WTC11 (cell line): ENCODE measurements at places on chromosomes 13 and 19.
A peak's percentile ranks its signal among the peaks of the same experiment; 100 is the strongest.

DNA sequence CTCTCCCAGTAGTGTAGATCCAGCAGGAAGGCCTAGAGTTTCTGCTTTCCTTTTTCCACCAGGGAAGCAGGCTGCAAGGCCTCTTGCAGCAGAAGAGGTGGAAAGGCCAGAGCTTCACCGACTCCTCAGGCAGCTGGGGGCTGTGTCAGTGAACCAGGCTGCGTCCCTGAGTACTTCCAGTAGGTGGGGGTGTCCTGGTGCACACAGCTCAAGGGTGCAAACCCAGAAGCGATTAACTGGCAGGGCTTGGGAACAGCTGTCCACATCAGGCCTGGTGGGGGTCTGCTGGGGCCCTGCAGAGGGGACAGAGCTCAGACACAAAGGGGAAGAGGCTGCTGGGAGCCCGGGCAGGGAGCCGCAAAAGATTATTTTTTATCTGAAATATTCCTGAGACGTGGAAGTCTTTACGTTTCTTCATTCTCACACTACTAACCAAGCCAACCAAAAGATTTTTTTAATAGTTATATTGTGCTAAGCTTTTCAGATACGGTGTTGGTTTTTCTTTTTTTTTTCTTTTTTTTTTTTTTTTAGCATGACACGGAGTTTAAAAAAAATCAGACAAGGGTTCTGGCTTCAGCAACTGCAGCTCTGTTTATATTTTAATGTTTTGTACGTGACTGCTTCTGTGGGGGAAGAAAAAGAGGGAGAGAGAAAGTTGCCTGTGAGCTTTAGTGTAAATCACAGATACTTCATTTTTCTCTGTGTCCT lies 11.0 kb downstream of the TSHZ3 start:
- DNase-seq = peak; percentile 79

GRCh38 chr13:43315522-43315921 lies 292.1 kb downstream of the DNAJC15 start:
- no peak for DNase-seq

- no peak for DNase-seq
Observed at GRCh38 chr13:74678308-74678965, 544.2 kb upstream of the KLF12 start.

DNA sequence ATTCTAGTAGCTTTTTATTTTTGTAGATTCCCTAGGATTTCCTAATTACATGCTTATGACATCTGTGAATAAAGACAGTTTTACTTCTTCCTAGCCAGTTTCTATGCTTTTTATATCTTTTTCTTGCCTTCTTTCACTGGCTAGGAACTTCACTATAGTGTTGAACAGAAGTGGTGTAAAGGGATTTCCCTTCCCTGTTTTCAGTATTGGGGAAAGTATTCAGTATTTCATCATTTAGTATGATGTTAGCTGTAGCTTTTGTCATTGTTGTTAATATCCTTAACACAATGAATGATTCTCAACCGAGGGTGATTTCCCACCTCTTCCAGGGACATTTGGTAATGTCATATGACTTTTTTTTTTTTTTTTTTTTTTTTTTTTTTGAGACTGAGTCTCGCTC lies 77.3 kb downstream of the SLC6A16 start:
- DNase-seq = no peak

- DNase-seq = no peak
Observed at GRCh38 chr13:60981407-60981806, 434.2 kb downstream of the PCDH20 start.

DNA sequence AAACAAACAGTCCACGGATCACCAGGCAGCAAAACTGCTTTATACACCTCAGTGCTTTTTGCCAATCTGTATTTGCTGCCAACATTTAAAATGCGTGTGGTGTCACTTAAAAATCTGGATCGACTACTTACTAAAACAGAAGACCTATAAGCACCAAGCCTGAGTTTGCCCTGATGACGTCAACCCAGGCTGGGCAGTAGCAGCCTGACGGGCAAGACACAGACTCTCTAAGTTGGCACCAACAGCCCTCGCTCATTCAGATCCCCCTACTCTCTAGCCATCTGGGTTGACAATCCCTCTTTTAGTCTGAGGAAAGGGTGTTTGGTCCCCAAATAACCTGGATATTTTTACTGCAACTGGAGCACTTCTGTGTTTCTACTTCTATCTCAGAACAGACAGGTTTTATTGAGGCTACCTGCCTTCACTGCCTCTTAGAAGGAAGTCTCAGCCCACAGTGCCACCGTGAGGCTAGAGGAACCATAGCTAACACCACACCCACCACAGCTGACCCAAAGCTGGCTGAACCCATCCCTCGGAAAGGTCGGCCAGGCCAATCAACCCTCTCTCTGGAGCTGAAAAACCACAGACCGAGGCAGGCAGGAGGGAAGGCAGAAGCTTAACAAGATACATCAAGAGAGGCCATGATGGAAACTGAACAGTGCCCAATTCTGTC lies 6.9 kb downstream of the SUGP2 start:
- no peak for DNase-seq

DNA sequence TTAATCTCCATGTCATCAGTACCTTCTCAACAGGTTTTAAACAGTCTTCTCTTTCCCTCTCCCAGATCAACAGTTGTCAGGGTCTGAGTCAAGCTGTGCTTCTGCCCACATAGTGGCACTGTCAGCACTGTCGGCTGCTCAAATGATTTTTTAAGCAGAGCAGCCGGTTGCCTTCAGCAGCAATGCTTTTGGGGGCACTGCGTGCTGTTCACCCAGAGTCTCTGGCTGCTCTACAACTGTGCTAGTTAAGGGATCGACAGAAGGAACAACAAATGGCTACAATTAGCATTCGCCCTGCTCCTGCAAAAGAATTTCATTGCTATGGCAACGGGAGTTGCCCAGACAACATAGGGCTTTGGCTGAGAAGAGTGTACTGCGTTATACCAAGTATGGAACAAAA lies 412.9 kb downstream of the DIAPH3 start:
- DNase-seq = peak; percentile 49

DNA sequence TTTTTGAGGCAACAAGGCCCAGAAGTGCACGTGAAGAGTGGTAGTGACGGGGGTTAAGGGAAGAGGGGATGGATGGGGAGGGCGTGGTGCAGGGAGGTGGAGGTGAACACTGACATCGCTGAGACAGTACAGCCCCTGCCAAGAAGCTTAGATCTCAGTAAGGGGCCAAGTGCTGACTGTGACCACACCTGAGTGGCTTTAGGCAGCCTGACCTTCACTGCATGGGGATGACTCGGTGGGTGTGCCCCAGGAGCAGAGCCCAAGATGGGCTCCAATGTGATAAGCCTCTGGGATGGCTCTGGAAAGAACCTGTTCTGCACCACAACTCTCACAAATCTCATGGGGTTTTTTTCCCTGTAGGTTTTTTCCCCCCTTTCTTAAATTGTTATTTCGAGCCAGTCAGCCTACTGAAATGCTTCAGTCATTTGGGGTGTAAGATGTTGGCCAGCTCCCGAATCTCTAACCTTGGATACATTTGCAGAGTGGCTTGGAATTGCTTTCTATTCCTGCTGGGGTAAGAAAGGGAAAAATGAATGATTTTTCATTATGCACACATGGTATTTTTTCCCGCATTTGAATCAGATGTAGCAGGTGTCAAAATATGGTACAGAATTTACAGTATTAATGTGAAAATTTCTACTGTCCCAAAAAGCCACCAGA lies 165.0 kb downstream of the TM9SF2 start:
- no peak for DNase-seq

DNA sequence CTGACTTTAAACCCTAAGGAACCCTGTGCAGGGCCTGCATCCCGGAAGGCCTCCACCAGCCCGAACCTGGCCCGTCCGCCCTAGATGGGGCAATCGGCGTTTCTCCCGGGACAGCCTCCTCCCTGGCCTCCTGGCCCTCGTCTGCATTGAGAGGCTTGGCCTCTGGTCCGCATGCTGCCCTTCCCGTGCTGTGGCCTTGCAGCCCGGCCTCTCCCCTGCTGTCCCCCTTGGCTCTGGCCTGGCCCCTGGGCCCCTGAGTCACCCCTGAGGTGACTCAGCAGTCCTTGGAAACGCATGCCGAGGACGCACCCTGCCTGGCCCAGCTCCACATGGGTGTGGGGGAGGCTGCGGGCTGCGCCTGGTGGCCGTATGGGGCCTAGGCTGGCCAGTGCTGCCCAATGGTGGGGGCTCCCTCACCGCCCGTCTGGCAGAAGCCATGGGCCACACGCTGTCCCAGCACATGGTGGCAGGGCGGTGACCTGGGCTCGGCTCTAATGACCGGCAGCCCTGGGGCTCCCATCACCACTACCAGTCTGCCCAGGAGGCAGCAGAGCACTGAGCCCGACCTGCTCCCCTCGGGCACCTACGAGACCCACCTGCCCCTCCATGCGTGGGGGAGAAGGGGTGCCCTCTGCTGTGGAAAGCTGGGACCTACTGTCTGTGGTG lies 25.7 kb downstream of the SH3GL1 start:
- no peak for DNase-seq

- DNase-seq = no peak
Observed at GRCh38 chr13:19056984-19057490, 124.6 kb downstream of the TUBA3C start.

GRCh38 chr19:4550479-4551050 lies 8.9 kb downstream of the SEMA6B start:
- no peak for DNase-seq

- DNase-seq = no peak
Observed at GRCh38 chr13:77545626-77546412, 10.3 kb downstream of the SCEL start.

- DNase-seq = no peak
Observed at GRCh38 chr13:24066405-24067295, 93.9 kb upstream of the SPATA13 start.

GRCh38 chr13:21045100-21045499 lies 16.3 kb downstream of the LATS2 start:
- no peak for DNase-seq

- no peak for DNase-seq
Observed at GRCh38 chr19:32269831-32270230, 75.6 kb upstream of the ZNF507 start.

DNA sequence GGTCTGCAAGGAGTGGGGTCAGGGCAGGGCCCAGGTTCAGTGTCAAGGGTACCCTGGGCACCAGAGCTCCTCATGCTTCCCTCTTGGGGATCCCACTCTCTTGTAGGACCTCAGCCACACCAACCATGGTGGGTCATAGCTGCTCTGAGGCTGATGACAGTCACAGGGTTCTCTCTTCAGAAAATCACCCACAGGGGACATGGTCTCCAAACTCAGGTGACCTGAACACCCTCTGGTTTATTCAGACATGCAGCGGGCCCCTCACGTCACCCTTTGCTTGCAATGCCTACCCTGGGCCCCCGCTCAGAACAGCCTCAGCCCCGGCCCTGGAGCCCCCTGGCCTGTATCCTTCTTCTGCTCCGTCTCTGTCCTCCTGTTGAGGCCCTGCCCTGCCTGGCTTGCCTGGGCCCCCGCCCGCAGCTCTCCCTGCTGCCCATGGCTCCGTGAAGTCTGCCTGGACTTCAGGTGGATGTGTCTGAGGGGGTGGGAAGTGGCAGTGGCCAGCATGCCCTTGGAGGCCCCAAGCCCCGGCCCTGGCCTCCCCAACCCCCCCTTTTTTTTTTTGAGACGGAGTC lies 20.4 kb downstream of the CHERP start:
- DNase-seq = no peak

GRCh38 chr13:99659226-99659625 lies 158.0 kb downstream of the TM9SF2 start:
- no peak for DNase-seq

DNA sequence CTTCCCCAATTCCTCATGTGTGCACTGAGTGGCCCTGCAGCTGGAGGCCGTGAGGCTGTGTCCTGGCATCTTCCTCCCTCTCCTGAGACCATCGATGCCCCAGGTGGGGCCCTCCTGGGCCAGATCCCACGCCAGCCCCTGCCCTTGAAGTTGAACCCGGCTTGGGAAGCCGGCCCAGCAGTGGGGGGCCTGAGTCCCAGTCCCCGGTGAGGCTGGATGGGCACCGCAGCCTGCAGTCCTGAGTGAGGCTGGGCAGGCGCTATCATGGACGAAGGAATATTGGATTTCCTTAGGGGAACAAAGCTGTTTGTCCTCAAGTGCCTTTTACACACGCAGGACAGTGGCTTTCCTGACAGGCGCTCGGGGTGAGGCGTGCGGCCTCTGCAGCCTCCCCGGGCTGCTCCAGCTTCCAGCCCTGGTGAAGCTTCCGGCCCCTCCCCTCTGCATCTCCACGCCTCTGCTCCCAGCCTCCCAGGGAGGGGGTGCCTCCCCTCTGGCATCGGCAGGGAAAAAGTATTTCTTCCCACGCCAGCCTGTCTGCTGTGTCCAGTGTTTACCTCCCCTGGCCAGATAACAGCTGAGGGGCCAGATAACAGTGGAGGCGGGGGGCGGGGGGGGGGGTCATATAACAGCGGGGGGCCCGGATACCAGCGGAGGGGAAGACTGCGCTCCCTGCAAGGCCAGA lies 159.5 kb downstream of the KDM4B start:
- DNase-seq = no peak

DNA sequence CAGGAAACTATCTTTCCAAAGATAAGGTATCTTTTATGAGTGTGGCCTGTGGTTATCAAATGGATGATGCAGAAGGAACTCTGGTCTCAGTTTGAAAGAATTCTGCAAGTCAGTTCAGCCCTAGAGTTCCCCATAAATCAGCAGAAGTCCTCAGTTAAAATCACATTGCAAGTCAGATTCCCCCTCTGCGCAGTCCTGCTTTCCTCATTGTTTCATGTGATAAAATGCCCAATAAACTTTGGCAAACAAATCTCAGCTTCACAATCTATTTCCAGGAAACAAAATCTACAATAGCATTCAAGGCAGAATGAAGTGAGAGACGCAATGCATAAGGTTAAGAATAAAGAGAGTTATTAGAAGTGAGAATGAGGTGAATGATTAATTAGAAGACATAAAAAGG lies 216.3 kb upstream of the KLHL1 start:
- no peak for DNase-seq

DNA sequence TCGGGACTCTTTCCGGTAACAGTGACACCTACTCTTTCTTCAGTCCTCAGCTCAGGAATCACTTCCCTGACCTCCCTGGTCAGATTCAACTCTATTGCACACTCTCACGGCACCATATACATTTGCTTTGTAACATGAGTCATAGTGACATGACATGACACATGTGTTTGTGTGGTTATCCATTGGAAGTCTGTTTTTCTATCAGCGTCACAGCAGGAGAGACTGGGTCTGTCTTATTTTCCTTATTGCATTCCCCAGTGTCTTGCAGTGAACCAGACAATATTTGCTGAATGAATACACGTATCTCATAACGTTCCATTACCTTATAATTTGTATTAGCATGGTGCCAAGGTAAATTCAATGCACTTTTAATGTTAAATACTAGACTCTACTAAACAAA lies 102.0 kb downstream of the DCLK1 start:
- DNase-seq = no peak

GRCh38 chr13:104592127-104592526 lies 1525.9 kb upstream of the SLC10A2 start:
- DNase-seq = no peak

DNA sequence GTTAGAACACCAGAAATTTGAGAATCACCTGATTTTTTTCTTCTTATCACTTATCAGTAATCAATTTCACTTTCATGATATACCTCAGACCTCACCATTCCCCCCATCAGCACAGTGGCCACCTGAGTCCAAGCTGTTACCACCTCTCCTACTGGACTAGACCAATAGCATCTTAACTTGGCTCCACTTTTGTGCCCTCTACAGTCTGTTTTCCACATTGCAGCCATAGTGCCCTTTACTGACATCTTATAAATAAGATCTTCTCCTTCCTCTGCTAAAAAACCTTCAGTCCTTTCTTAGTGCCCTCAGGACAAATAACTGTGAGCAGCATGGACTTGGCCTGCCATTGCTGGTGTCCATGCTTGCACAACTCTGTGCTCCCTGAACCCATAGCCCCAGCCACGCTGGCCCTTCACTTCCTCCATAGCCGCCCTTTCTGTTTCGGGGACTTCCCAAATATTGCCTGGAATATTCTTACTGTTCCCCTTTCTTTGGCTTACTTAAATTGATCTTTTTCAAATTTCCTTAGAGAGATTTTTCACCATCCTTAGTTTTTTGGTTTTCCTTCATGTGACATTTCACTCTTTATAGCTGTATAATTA lies 380.8 kb downstream of the LMO7 start:
- DNase-seq = peak; percentile 58
